ENCODE measurements at places on chromosomes 12 and 14.

GRCh38 chr12:48004053-48004941 lies at the start of gene COL2A1:
COL2A1 (minus strand) TSS chr12:48004476; CDS start chr12:48004321, 155 bp downstream.
- no peak for DNase-seq

GRCh38 chr14:100291305-100292075 lies 14.8 kb downstream of the SLC25A29 start:
- no peak for DNase-seq

- no peak for DNase-seq
Measured at GRCh38 chr14:105102361-105102870, 37.2 kb upstream of the GPR132 start.

DNA sequence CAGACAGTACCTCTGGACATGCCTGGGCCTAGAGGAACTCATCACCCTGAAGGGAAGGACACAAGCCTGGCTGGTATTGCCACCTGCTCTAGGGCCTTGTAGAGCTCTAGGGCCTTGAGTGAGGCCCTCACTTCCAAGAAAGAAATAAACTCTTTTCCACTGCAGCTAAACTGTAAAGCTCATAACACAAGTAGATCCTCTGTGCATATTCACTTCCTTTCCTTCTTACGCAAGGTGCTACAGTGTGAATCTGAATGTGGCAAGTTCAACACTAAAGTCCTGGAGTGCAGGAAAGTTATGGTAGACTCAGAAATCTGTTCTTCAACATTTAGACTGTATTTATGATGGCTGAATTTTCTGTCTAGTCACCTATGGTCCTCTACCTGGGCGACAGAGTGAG lies 14.5 kb downstream of the RNASE3 start:
- no peak for DNase-seq

DNA sequence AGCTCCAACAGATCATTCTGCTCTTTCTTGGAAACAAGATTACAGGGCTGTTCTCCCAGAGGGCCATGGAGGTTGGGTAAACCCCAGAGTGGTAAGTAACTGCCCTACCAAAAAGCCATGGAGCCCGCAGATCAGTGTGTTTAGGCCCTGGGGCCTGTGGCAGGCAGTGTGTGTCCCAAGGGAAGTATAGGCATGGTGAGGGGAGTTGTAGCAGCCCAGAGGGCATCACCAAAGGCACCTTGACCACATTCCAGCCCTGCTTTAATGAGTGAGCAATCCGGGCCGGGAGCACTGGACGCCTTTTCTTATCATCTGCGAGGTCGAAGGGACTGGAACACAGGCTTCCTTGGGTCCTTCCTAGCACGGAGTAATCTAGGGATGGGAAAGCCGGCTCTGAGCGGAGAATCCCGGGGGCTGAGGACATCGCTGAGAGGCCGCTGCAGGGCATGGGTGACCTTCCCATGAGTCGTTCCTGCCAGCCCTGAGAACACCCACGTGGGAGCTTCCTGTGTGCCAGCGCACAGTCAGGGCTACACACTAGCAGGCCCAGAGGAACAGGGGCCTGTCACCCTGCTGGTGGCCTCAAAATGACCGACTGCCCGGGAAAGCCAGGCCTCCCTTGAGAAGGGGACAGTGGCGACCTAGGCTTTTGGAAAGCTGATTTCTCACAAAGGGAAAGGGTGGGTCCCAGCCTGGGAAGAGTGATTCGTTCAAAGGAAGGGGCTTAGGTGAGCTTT lies 91.3 kb downstream of the NINJ2 start:
- DNase-seq = no peak

DNA sequence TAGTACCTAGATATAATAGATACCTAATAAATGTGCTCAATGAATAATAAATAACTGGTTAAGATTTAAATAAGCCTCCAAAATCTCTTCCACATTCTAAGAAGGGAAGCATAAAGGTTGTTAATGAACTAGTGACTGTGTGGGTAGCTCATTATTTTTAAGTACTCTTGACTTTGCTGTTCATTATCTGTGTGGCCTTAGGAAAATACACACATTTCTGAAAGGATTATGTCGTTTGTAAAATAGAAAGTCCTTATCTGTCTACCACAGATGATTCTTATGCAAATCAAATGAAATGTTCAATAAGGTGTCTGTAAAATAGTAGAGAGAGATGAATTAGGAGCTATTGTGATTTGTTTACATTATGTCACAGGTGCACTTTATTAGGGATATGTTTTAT lies 119.5 kb downstream of the LRRK2 start:
- DNase-seq = no peak

DNA sequence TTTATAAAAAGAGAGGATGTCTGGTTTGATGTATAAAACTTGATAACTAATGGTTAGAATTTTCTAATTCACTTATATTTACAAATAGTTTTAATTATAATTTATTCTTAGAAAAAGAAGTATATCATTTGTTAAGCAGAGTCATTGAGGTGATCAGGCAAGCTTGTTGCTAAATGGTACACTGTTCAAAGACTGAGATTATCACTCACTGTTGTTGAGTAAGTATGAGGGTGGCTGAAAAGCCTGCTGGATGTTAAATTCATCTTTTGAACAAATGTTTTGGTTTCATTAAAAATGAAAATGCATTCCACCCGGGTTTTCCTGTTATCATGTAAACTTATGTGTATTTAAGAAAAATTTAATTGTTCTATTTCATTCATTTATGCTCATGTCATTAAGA lies 451.8 kb downstream of the ADAMTS20 start:
- no peak for DNase-seq

- DNase-seq = no peak
Measured at GRCh38 chr12:119195256-119195655, 16.5 kb downstream of the HSPB8 start.

DNA sequence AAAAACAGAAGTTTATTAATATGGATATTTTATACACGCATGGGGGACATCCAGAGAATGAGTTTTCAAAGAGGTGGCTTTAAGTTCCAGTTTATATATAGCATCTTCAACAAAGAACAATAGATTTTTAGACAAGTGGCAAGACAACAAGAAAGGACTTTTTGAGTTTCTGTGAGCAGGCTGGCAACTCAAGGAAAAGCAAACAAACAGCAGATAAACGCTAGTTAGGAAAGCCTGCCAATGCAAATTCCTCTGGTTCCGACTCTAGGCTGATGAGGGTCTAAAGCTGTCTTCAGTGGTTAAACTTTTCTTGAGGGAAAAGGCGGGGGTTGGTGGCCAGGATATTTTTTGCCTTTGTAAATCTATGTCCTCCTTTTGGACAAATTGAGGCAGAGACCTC lies 78.4 kb upstream of the EEA1 start:
- DNase-seq = no peak

GRCh38 chr14:102511538-102511937 lies 2.0 kb upstream of the ANKRD9 start:
- DNase-seq = no peak

GRCh38 chr14:100155049-100155621 lies 4.3 kb downstream of the DEGS2 start:
- no peak for DNase-seq

DNA sequence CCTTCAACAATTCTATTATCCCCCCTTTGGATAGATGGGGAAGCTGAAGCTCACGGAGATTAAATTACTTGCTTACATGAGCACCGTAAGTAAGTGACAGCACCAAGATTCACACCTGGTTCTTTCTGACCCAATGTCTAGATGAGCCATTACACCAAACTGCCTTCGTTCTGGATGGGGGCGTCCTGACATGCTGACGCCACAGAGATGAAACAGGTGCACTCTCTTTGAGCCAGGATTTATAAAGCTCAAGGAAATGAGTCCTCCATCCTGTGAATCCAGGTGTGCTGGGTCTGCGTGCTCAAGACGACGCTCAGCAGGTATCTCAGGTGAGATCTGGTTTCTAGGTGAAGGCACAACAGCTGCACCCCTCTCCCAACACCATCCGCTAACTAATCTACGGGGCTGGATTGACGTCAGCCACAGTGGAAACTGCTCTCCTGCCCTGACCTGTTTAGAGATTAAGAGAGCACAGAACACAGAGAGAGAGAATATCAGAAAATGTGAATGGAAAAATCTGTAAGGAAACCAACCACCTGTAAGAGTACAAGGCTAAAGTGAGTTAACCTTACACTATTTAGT lies 61.6 kb downstream of the KSR2 start:
- DNase-seq = no peak

GRCh38 chr12:103639983-103640382 lies 52.9 kb downstream of the STAB2 start:
- DNase-seq = no peak

- no peak for DNase-seq
Measured at GRCh38 chr12:98002887-98003493, 512.4 kb upstream of the TMPO start.

- DNase-seq = peak; percentile 54
Measured at GRCh38 chr12:49331380-49332222, 5.4 kb downstream of the C1QL4 start.

DNA sequence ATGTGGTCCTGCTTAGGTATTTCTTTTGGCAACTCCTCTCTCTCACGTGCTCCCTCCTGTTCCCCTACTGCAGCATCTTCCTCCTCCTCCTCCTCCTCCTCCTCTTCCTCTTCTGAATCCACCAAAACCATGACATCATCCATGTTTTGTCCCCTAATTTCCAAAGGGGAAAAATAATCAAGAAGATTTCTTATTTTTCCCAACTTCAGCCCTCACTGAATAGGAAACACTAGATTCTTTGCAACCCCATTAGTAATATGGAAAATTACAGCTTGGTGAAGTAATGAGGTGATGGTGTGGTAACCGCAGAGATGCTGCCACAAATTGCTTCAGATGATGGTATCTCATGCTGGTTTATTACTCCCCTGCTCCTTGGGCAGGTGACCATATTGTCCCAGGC lies 7.5 kb upstream of the WSB2 start:
- no peak for DNase-seq

- no peak for DNase-seq
Measured at GRCh38 chr14:99401211-99401610, 79.4 kb downstream of the SETD3 start.
